ENCODE measurements at places on chromosomes 3 and 15.

DNA sequence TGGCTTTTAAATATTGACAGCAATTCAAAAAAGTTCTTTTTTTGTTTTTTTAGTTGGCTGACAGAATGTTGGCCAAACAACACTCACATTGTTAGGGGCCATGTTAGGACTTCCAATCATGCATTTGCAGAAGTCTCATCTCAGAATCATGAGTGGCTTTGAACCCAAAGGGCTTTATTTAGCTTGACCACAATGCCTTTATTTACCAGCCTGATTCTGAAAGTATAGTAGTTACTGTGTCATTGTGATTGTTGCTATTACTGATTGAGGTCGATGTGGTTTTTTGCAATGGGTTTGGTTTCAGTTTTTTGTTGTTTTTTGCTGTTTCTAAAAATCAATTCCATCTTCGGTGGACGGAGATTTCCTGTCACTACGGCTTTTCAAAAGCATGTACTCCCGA, 7.2 kb downstream of the GLDN start:
- no peak for DNase-seq

- no peak for DNase-seq
Observed at GRCh38 chr3:145087038-145087437, 1073.9 kb downstream of the PLOD2 start.

DNA sequence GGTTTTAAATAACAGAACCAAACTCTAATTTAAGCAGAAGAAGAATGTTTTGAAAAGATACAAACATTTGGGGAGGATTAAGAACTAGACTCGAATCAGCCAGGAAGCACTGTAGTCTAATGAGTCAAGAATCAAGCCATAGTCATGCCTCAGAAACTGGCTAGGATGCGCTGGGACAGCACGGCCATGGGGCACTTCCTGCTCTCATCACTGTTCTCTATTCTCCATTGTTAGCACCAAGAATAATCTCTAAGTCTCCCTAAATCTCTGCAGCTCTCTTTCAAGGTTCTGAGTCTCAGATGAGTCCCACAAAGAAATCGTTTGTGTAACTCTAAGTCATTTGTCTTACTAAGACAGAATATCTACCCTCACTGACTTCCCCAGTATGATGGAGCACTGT, 399.0 kb upstream of the KCNMB2 start:
- no peak for DNase-seq

DNA sequence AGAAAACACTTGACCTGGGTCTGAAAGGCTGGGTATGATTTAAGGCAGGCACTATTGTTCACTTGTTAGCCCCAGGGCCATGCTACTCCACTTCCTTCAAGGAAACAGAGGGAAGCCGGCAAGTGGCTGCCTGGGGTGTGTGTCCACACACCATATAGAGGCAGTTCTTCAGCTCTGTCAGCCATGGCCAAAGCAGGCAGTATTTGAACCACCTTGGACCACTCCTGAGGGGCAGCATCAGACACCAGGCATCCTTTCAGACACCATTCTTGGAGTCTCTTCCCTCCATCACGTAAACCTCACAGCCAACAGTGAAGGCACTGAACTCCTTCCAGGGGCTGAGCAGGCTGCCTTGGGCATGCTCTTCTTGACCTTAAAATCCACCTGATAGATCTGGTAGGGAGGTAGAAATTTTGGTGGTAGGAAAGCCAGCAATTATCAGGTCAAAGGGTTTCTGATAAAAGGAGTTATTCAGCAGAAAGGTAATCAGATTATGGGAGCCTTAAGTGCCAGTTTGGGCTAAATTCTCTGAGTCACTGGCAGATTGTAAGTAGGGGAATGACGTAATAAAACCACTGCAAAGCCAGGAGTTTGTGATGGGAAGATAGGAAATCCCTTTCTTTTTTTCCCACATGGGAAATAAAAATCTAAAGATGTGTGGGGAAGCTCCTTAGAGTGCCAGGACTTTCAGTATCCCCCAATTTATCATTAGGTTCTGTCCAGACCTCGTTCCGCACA, 20.2 kb downstream of the TGFBR2 start:
- no peak for DNase-seq

DNA sequence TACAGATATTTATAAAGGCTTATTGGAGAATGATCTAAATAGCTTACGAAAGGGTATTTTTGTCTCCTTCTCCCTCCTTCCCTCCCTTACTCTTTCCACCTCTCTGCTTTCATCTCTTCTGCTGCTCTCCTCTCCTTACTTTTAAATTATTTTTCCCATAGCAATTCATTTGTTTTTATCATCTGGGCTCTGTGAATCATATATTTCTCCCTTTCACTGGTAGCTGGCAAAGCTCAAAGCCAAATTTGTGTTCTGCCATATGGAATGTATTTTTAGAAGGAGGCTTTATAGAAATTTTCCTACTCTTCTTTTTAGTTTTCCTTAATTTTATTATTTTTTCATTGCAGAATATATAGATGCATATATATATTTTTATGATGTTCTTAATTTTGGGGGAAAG, 385.8 kb downstream of the C3orf38 start:
- DNase-seq, result no peak

DNA sequence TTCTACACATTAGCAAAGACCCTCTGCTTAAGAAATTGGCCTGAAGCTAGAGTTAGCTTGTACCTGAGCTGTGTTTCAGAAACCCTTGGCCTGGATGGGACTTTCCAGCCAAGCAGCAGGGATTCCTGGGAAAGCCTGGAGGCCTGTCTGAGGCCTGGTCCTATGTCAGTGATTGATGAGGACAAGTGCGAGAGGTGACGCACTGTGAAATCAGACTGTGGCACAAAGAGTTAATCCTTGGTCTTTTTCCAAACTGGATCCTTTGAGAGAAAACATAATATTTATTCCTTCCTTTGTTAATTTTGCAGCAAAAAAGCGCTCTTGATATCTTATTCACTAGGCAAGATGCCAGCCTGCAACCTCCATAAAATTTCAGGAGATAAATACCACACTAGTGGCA, 225.0 kb upstream of the ATP11B start:
- DNase-seq, result no peak

GRCh38 chr3:4751502-4752101, 227.6 kb upstream of the BHLHE40 start:
- peak; percentile 82 for DNase-seq

DNA sequence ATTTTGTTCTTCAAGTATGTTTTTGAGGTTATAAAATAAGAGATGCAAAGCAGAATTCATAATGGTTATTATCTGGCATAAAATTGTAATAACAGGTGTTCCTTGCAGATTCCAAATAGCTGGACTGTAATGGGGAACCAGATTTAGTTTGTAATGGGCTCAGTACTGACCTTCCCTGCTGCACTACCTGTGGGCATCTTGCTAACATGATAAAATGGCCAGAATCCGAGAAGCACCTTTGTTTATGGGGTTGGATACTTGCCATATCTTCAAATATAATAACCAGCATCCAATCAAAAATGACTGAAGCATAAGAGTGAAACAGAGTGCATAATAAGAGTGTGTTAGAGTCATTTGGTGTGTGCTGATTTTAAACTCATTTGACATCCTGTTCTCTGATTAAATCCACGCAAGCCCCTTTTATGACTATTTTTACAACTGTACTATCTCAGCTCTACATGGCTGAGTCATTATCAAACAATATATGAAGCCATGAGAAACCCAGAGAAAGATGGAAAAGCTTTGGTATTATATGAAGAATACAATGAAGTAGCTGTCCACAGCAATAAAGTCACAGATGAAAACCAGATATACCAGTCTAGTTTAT, 292.4 kb downstream of the CNTN4 start:
- no peak for DNase-seq

DNA sequence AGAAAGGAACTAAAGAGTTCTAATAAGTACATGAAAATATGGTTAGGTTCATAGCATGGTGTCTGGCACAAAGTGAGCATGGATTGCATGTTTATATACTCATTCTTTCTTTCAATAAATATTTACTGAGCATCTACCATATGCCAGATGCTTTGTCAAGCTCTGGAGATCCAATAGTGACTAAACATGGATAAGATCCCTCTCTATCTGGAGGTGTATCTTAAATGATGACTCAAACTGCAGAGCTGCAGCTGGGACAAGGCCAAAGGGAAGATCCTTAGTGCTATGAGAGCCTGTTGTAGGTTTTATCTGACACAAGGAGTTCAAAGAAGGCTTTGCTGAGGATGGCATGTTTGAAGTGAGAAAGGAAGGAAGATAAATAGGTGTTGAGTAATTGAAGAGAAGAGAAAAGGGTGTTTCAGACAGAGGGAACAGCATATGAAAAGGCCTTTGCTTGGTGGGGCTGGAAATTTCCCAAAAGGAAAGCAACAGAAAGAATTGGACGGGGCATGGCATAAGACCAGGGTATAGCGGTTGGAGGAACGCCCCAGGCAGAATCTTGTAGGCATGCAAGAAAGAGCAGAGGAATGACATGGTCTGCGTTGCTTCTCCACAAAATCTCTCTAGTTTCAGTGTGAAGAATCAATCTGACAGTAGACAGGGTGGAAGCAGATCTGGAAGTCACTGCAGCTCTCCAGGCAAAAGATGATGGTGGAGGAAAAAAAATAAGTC, 239.9 kb upstream of the LRTM1 start:
- DNase-seq, result no peak

DNA sequence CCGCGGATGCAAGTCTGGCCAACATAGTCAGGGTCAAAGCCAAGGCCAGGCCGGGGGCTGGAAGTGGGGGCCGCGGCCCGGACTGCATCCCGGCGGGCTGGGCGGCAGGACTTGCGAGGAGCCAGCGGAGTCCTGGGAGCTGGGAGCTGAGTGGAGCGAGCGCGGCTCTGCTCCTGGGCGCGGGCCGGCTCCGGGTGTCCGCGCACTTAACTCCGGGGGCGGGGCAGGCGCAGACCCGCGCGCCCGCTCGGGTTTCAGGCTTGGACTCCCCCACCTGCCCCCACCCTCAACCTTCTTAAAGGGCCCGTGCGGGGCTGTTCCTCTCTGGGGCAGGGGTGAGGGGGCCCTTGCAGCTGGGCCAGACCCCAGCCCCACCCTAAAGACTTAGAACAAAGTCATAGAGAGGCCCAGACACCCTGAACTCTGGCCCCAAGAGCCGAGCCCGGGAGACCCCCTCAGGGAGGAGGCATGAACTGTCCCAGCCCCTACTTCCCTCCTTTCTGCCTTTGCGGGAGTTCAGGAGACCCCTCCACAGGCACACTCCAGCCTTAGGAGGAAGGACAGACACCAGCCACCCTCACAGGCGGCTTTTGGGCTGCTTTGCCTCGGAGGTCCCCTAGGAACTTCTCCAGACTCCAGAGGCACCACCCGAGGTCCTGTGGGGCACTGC, at the start of gene CSPG4:
CSPG4 (minus strand) TSS at position 181 of the 670 bp plus-strand sequence; CDS start at position 88, 93 bp downstream.
- DNase-seq, result no peak

- DNase-seq, result no peak
Observed at GRCh38 chr3:162978136-162978535, 1481.5 kb downstream of the OTOL1 start.

DNA sequence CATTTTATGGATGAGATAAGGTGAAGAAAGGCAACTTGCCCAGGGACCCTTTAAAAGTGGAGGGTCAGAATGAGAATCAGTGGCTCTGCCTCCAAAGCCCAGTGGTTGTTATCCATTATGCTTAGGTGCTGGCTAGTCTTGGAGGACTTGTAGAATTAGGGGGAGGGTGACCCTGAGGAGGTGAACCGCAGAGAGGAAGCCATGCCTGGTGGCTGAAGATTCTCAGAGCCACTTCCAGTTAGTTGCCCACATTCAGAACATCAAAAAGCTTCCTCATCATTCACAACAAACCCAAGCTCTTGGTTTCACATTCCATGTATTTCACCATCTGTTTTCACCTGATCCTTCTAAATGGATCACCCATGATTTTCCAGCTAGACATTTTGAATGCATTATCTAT, 11.2 kb downstream of the EBLN2 start:
- no peak for DNase-seq

- peak; percentile 83 for DNase-seq
Observed at GRCh38 chr3:149245738-149246451, 24.3 kb upstream of the CP start.

- no peak for DNase-seq
Observed at GRCh38 chr15:71559098-71559497, 251.3 kb upstream of the NR2E3 start.

- DNase-seq, result peak; percentile 49
Observed at GRCh38 chr3:156681002-156681401, 6.6 kb downstream of the TIPARP start.

DNA sequence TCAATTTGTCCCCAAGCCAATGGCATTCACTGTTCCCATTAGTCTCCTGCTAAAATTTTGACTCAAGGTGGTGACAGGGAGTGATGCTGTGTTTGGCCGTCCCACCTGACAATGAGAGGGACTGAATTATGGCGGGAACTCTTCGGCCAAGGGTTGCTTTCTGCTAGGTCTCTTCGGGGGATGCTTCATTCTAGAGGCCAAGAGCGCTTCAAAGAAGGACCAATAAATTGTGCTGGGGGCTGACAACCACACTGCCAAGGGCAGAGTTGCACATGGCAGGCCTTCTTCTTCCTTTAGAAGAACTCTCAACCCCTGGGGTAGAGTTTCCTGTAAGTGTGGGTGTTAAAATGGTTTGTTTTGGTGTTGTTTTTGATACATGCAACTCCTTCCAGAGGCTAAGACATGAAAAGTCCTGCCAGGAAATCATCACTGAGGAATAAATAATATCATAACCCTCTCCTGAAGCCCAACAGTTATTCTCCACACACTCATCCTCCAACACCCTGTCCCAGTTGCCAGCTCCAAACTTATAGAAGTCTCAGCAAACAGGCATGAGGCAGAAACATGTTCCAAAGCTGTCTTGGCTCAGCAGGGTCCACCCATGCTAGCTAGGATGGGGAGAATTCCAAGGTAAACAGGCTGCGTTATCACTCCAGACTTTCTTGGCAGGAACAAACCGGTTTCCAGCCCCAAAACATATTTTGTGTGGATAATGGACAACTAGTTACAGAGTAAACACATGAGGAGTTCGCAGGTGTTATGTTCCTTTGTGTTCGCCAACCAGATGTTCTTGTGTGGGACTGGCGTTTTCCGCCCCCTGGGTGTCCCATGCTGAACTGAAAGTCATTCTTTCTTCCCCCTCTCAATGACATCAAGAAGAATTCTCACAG, 396.7 kb upstream of the RGMA start:
- no peak for DNase-seq

GRCh38 chr3:52310861-52311575, 5.1 kb upstream of the DNAH1 start:
- no peak for DNase-seq

DNA sequence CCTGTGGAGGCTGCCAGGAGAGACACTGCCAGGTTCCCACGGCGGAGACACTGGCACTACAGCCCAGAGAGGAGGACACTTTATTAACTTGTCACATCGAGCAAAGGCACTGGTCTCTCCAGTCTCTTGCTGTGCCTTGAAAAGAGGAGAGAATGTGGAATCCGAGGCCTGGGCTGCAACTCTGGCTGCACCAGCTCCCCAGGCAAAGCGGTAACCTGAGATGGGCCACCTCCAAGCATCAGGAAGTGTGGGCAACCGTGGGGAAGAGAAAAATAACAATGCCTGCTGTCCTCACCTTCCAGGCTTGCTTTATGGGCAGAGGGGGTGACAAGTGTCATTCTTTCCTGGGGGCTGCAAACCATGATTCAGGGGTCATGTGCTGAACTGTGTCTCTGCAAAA, 91.6 kb upstream of the RGMA start:
- DNase-seq, result no peak

DNA sequence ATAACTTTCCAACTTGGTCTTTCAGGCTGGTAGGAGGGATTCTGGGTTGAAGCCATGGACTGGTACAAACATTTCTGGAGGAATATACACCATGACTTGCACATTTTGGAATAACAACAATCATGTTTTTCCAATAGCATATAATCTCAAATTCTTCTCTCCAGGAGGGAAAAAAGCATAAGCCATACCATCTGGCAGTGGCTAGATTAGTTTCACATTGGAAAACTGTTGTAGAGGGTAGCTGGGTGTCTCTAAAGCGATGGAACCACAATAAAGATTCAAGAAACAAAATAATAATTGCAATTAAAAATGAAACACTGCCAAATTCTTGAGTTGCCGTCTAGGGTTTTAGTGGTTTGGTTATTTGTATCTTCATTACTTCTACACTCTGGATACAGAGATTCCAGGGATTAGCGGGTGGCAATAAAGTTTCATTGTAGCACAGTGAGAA, 278.5 kb upstream of the RASGRP1 start:
- no peak for DNase-seq

All from inflammatory macrophage treated with lipopolysaccharide for 4 hours (primary cell).